ENCODE measurements at places on chromosomes 7 and 10.

GRCh38 chr10:67926951-67927350, 42.5 kb downstream of the SIRT1 start:
- DNase-seq = no peak

GRCh38 chr10:96505150-96506136, 8.3 kb downstream of the TLL2 start:
- no peak for DNase-seq

DNA sequence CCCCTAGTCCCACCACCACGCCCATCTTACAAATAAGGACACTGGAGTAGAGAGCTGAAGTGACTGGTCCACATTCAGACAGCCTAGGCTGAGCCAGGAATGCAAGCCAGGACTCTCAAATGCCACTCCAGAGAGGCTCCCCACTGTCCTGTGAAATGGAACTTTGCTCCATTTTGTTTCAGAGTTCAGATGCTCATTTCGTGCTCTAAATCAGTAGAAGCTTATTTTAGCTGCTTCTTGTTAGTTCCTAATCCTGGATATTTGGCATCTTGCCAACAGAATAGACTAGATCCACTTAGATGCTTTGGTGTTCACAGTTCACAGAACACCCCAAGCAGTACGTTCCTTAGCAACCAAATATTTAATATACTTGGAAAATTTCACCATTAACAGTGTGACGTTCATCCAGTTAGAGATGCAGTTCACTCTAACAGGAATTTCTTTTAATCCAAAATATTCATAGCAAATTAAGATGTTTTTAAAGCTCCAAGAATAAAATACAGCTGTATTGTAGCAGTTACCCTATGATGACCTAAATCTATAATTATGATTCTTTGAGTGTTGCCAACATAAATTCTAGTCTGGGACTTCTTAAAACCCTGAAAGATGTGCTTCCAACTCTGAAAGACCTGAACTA, 7.3 kb downstream of the MMP21 start:
- DNase-seq = peak; percentile 3

GRCh38 chr7:74505471-74506324, 52.0 kb downstream of the GTF2IRD1 start:
- no peak for DNase-seq

GRCh38 chr10:5543623-5544022, 18.9 kb downstream of the CALML3 start:
- no peak for DNase-seq

GRCh38 chr7:113664867-113665266, 253.9 kb downstream of the PPP1R3A start:
- no peak for DNase-seq

GRCh38 chr10:13946209-13946460, 359.4 kb downstream of the PRPF18 start:
- peak; percentile 74 for DNase-seq

- DNase-seq = no peak
Observed at GRCh38 chr10:26573674-26574073, 123.8 kb upstream of the PDSS1 start.

DNA sequence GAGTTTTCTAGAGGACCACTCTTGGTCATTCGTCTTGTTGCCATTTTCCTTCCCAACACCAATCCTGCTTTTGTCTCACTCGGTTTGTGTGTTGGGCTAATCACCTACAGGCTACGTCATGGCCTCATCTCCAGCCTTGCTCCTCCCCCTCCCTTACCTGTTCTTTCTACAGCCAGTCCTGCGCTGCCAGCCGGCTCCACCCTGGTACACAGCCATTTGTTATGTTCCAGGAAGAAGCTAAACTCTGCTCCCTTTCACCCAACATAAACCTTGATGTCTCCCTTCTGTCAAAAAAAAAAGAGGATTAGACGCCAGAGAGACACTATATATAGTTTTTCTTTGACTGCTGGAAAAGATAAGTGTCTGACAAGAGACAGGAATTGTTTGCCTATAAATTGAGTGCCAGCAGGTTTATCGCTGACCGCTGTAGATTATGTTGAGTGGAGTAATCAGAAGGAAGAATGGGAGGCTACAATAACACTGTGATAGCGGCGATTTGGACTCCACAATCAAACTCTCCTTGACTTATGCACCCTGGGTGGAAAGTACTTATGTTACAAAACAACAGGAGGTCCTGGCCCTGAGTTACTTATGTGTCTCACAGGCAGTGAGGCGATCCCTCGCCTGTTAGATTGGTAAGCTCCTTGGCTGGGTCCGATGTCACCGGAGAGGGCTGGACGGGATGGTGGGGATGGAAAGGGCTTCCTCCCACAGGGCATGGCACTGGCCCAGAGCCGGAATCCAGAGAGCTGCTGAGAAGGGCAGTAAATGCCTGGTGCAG, 171.3 kb upstream of the BMPER start:
- peak; percentile 20 for DNase-seq

- DNase-seq = no peak
Observed at GRCh38 chr7:53113424-53113823, 78.0 kb downstream of the POM121L12 start.

GRCh38 chr10:67790534-67791408, 47.2 kb downstream of the DNAJC12 start:
- peak; percentile 50 for DNase-seq

GRCh38 chr7:15209429-15209828, 306.9 kb upstream of the DGKB start:
- peak; percentile 28 for DNase-seq

DNA sequence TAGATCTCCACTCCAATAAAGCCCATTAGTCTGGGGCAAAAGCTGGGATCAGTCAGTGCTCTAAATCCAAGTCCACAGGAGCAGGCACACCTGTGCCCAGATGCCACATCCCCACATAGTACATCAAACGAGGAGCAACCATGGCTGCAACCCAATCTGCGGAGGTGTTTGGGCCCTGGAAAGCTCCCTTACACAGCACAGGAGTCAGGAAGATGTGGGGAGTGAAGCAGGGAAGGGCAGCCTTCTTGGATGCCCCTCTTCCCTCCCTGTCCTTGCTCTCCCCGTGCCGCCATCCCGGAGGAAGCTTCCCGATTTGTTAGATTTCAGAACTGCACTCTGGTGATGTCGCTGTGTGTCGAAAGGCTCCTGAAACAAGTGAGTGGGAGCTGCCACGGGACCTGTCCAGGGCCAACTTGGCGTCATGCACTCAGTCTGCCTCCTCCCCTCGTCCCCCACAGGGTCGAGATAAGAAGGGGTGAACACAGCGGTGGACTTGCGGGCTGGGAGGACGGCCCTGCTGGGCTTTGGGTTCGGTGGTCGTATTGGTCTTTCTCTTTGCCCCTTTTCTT, 230.6 kb upstream of the GRB10 start:
- DNase-seq = no peak

DNA sequence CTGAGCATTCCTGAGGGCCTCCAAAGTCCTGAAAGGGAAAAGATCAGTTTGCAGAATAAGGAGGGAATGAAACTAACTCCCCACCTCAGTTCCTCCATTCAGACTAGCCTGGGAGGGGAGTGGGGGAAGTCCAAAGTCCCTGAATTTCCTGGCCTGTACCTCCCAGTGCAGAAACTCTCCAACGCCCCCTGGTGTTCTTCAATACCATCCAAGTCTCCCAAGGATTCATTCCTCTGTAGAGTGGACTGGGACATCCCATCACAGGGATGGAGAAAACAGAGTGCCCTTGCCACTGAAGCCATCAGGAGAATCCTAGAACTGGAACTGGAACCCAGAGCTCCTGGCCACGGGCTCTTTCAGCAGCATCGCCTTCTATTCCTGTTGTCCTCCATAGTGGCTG, 1.6 kb upstream of the COL13A1 start:
- peak; percentile 36 for DNase-seq

DNA sequence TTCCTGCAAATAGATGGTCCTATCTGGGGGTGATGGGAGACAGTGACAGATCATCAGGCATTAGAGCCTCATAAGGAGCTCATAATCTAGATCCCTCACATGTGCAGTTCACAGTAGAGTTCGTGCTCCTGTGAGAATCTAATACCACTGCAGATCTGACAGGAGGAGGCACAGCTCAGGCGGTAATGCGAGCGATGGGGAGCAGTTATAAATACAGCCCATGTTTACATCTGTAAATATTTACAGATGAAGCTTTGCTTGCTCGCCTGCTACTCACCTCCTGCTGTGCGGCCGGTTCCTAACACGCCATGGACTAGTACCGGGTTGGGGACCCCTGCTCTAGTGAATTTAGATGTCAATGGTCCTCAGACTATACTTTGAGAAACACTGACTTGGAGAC, 17.0 kb upstream of the CDCA7L start:
- DNase-seq = peak; percentile 30

DNA sequence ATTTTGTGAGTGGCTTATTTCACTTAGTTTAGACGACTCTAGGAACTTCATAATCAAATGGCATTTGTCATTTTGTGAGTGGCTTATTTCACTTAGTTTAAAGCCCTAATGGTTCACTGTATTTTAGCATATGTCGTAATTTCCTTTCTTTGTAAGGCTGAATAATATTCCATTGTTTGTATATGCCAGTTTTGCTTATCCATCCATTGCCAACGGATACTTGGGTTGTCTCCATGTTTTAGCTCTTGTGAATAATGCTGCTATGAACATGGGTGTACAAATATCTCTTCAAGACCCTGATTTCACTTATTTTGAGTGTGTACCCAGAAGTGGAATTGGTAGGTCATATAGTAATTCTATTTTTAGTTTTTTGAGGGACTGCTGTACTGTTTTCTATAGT, 31.8 kb downstream of the DOCK1 start:
- no peak for DNase-seq

- DNase-seq = no peak
Observed at GRCh38 chr10:47370015-47370767, 13.9 kb downstream of the ZNF488 start.

GRCh38 chr7:24504040-24504439, 69.2 kb upstream of the PALS2 start:
- DNase-seq = no peak

DNA sequence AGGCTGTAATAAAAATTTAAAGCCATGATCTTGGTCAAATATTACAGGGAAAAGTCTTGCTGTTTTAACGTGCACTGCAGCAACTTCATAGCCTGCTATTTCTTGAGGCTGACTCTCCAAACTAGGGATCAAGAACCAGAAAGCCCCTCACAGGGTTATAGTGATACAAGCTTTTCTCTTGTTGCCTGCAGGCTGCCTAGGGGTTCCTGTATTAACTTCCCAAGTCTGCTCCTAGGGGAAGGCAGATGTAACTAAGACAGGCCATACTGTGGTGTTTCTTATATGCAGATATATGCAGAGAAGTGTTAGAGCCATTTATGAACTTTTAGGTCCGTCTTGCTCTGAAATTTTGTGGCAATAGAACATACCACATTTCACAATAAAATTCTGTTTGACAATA, 175.7 kb downstream of the FOXP2 start:
- peak; percentile 19 for DNase-seq

DNA sequence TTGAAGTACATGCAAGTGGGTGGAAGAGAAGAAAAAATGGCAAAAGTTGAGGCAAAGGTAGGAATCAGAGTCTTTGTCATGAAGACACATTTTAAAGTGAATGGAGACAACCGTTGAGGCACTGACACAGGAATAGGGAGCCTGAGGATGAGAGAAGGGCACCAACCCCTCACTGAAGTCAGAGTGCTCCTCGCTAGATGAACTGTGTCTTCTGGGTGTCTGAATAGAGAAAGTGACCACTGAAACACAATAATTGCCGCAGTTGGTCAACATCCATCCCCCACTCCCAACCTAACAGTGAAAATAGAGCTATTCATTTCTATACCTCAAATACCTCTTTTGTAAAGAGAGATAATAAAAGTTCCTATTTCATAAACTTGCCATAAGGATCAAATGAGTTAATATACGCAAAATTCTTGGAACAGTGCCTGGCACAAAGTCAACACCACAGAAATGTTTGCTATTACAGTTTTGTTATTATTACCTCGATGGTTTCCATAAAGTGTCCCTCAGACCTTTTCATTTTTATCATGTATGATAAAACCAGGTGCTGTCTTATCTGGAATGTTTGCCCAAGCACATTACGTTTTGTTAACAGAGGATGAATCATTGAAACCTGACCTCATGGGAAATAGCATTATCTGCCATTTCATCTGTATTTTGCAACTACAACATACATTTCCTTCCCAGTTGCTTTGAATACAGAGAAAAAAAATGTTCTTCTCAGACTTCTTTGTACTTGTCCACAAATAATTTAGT, 61.8 kb upstream of the SP4 start:
- peak; percentile 76 for DNase-seq

- DNase-seq = no peak
Observed at GRCh38 chr10:52387744-52388143, 73.7 kb downstream of the DKK1 start.

DNA sequence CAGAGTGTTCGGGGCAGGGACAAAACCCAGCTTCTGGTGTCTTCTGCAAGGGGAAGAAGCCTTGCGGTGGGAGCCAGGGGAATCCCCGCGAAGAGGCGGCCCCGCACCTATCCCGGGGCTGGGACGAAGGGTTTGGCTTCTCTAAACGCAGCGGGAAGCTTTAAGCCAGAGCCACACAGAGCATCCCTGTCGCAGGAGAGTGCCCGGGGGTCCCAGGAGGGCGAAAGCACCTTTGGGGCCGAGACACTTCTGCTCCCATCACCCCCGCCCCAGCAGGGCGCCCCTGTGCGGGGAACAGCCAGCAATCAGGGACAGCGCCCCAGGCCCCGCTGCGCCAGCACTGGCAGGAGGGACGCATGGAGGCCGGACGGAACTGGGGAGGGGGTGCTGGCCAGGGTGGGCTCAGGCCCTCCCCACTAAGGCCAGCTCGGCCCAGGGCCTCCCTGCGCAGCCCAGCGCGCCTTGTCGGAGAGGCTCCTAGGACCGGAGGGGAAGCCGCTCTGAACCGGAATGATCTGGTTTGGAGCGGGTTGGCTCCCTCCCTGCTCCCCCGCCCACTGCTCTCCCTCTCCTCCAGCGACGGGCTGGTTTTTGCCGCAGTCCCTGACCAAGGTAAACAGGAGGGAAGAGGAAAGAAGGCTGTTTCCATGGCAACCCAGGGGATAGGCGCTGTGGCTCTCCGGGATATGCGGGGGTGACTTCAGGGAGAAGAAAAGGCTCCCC, 63.9 kb downstream of the TMEM209 start:
- no peak for DNase-seq

GRCh38 chr7:40133561-40134427, 628 bp downstream of the MPLKIP start:
- DNase-seq = no peak

DNA sequence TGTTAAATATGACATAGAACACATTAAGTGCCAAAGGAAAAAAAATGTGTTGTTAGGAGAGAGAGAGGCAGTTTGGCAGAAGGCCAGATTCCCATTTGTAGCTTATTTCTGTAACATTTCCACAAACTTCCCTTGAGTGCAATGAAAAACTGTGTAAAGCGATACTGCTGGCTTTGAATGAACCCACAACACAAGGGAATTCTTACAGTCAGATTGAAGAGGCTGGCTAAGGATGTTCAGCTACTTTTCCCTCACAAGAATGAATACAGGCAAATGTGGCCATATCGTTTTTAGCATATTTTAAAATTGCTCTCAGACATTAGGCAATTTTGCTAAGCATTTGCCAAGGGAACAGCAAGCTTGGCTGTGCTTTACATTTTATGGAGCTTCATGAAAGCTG, 614.1 kb upstream of the FZD8 start:
- no peak for DNase-seq

GRCh38 chr7:70583965-70584883, 547.7 kb upstream of the GALNT17 start:
- DNase-seq = peak; percentile 89

Measured in NCI-H69 (cell line).